ENCODE measurements at places on chromosomes 5 and 9.

DNA sequence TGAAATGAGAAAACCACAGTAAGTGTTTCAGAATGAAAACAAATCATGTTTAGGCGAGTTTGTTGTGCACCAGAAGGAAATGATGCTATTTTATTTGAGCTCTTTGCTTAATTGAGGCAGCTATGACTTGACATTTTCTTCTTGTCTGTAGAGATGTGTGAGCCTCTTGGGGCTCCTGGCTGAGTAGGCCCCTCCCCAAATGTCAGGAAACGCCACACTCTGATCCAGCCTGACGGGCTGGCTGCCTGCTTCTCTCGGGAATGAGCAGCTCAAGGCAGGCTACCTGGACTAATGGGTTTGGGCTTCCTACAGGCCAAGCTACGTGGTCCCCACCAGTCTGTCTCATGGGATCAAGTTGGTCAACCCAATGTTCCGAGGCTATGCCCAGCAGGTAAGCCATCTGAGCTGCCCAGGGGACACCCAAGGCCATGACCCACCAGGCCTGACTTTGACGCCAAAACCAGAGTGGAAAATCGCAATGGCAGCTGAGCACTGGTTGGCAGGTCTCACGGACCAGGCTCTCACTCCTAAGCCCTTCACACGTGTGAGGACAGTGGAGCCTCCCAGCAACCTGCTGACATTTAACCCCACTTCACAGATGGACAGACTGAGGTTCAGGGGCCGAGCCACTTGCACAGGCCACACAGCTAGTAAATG lies 29.9 kb downstream of the USP20 start:
- no peak for DNase-seq

- DNase-seq: no peak
These were observed 28.1 kb upstream of the OBP2B start for GRCh38 chr9:133237035-133237731.

DNA sequence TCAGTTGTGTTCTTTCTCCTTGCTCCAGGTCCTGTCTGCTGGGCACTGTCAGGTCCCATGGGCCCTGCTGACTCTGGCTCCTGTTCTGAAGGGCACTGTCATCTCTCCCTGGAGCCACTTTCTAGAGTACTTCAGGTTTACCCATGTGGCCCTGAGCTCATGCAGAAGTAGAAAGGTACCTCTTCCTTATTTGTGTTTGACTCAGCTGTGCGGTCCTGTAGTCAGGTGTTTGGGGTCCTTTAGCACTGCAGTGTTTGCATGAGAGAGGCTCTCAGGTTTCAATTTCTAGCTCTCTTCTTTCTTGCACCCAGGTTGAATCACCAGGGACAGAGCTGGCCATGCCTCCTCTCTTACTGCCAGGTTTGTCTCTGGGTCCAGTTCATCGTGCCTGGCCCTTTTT lies 71.5 kb downstream of the HSPA4 start:
- no peak for DNase-seq

DNA sequence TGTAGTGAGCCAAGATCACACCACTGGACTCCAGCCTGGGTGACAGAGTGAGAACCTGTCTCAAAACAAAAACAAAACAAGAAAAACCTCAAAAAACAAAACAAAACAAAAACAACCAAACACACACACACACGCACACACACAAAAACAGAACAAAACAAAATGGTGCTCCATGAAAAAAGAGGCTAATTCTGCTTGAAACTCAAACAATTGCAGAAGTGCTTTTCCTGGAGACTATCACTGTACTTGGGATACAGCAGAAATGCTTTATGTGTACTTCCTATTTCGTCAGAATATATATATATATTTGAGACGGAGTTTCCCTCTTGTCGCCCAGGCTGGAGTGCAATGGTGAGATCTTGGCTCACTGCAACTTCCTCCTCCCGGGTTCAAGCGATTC lies 49.9 kb upstream of the HSPA9 start:
- DNase-seq: no peak

- no peak for DNase-seq
These were observed 131.1 kb upstream of the ICE1 start for GRCh38 chr5:5291357-5291756.

DNA sequence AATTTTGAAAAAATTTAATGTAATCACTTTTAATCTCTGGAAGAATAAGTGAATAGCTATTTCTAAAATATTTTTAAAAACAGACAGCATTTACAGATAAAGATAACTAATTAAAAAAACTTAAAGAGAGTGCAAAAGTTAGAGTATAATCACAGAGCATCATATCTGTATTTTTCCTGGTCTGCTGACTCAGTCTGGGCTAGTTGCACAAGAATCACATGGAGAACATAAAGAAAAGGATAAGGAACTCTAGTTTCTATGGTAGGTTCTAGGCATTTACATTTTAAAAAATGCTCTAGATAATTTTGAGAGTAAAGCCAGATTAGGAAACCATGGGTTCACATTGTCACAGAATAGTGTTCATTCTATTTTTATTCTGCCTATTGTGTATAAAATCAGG lies 347.4 kb downstream of the PSAT1 start:
- no peak for DNase-seq

- DNase-seq: no peak
These were observed 15.1 kb upstream of the TCF7 start for GRCh38 chr5:134099288-134099872.

DNA sequence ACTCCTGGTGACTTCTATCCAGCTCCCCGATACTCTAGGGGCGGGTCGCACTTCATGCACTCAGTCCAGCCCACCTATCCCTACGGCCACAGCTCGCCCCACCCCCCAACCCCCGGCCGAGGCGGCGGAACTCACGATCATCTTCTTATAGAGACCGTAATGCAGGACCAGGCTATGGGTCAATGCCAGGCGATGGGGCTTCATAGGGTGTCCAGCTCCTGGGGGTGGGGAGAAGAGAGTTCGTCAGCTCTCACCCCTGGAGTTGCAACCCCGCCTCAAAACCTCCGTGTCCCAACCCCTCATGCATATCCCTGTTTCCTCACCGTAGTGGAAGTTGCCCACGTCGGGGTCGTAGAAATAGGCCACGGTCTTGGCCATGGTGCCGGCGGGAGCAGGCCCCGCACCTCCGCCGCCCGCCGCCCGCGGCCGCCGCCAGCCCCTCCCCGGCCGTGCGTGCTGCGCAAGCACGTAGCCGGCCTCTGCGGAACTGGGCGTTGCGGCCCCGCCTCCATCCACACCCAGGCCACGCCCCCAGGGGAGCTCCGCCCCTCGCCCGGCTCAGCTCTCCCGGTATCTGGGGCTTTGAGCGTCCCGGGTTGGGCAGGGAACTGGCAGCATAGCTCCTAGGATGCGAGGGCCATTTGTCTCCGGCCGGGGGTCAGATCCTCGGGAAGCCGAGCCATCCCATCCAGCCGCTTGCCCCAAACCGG lies at the start of the genes HDAC3 and RELL2:
TSS of gene HDAC3 (minus strand) at position 437 of the 710 bp plus-strand sequence. CDS start at position 378, 59 bp downstream.
TSS of gene RELL2 (plus strand) at position 585 of the 710 bp plus-strand sequence. CDS start 1,229 bp downstream, outside the sequence.
- DNase-seq: peak; percentile 99

DNA sequence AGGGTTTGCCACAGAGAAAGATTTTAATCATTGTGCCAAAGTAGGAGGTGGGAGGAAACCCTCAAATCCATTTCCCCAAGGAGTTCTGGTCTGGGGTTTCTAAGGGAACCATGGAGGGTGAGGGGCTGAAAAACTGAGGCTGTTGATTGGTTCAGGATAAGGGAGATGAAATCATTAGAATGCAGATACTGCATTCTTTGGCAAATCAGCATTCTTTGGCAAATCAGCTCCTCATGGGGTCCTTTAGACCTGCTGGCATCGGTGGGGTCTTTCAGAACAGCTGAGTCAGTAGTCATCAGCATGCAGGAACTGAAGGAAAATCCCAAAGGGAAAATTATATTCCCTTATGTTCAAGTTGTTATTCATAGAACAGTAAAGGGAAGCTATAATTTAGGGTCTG lies 585.5 kb downstream of the ISL1 start:
- no peak for DNase-seq

- DNase-seq: no peak
These were observed 201.3 kb downstream of the C9orf152 start for GRCh38 chr9:110006657-110007056.

DNA sequence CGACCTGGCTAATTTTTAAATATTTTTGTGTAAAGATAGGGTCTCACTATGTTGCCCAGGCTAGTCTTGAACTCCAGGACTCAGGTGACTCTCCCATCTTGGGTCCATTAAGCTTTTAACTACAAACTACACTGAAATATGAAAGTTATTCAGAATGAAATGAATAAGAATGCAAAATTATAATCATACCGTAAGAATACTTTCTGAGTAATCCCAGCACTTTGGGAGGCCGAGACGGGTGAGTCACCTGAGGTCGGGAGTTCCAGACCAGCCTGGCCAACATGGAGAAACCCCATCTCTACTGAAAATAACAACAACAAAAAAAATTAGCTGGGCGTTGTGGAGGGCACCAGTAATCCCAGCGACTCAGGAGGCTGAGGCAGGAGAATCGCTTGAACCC lies 1.1 kb upstream of the ORM1 start:
- DNase-seq: no peak

GRCh38 chr5:167351316-167351715 lies 940.1 kb upstream of the WWC1 start:
- DNase-seq: no peak

DNA sequence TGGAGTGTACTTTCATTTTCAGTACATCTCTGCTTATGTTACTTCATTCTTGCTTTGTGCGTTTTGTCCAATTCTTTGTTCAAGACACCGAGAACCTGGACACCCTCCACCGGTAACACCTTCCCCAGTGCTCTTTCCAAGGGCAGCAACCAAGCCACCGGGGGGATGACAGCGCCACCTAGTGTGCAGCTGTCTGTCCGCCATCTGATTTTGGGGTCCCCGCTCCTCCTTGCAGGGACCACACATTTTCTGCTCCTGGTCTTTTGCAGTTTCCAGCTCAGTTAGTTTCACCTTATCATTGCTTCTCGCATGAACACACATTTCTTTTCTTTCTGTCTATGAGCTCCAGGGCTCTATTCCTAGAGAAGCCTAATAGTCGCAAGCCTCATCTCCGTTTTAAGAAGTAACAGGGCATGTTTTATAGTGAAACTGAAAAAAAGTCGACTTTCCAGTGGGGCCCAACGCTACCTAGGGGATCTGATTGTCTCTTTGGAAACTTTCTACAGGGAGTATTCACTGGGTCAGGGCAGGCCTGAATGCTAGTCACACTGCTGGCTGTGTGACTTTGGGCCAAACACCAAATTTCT lies 152.1 kb downstream of the FSTL4 start:
- DNase-seq: peak; percentile 29

- no peak for DNase-seq
These were observed 300.0 kb downstream of the MAST4 start for GRCh38 chr5:66896171-66896570.

GRCh38 chr5:83839256-83839655 lies 118.6 kb upstream of the HAPLN1 start:
- no peak for DNase-seq

DNA sequence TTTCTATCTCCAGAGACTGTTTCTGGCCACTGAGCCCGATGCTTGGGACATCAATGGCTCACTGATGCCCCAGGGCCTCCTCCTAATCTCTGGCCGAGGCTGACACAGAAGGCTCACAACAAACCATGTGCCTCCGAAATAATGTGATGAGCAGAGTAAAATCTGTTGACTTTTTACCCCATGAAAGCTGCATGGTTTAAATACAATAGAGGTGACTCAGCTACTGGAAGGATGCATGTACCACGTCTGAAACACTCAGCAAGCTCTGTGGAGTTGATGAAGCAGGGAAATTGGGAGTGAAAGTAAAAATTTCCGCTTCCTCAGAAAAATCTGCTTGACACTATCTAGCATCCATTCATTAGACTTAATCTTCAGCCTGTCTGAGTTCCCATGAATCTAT lies 111.1 kb upstream of the EQTN start:
- peak; percentile 11 for DNase-seq

GRCh38 chr5:163826201-163826600 lies 320.8 kb downstream of the MAT2B start:
- DNase-seq: no peak

GRCh38 chr9:69542942-69543704 lies 129.0 kb downstream of the APBA1 start:
- DNase-seq: no peak

DNA sequence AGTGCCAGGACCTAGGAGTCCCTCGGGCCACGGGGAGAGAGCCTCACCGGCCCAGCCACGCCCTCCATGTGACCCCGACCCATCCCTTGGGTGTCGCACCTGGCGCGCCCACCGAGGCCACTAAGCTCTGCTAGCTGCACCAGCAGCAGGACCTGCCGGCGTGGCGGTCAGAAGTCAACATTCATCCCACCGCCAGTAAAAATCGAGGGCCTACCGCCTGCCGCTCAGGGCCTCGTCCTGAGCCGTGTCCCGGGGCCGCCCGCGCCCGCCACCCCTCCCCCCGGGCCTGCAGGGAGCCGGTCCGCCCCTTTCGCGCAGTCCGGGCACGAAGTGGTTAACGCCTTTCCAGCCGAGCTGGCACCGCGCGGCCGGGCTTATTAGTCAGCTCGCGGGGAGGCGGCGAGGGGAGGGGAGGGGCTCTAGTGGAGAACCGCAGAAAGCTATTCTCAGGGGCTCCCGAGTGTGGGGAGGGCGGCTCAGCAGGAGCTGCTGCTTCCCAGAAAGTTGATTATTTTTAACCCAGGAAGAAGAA lies 124.4 kb downstream of the C9orf50 start:
- DNase-seq: peak; percentile 92

- no peak for DNase-seq
These were observed 5.1 kb upstream of the TESK1 start for GRCh38 chr9:35599763-35600604.

- no peak for DNase-seq
These were observed 87.3 kb downstream of the INVS start for GRCh38 chr9:100186356-100186755.

- no peak for DNase-seq
These were observed 80.4 kb downstream of the LIX1 start for GRCh38 chr5:97062046-97062445.

GRCh38 chr9:95516734-95517558 lies at the start of gene PTCH1:
PTCH1 (minus strand) TSS chr9:95516971.
- DNase-seq: peak; percentile 68

GRCh38 chr9:7785813-7786212 lies 13.8 kb downstream of the DMAC1 start:
- DNase-seq: no peak

- DNase-seq: no peak
These were observed 75.8 kb downstream of the F2RL2 start for GRCh38 chr5:76547242-76547890.

DNA sequence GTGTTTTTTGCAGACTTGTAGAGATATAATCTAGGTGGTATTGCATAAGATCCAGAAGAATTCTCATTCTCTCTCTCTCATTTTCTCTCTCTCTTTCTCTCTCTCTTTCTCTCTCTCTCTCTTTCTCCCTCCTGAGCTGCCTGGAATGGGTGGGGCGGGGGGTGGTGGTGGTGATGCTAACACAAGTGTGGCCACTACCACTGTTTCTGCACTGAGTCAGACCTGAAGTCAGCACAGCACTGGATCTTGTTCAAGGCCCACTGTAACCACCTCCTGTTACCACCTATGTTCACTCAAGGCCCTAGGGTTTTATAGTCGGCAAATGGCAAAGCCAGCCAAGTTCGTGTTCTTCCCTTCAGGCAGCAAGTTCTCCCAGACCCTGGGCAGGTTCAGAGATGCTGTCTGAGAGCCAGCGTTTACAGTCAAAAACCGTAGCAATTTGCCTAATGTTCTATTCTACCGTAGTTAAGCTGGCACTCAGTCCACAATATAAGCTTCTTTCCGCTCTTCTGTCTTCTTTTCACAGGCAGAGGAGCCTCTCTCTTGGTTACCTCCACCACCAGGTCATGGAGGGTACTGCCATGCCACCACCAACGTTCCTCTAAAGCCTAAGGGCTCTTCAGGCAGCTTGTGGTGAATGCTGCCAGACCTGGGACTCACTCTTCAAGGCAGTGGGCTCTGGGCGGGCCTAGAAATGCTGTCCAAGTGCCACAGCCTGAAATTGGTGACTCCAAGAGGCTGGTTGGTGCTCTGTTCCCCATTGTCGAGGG lies 235.7 kb upstream of the PRR16 start:
- DNase-seq: no peak

All from AG08396 (cell line).